ENCODE measurements at places on chromosomes 16 and 17. TPM values are rescaled to one million over a fixed set of nuclear protein-coding genes. Genes with fewer than 3 reads are reported as not detected.

Gene MT1A
- total RNA-seq, result not detected

Gene SOX8
- total RNA-seq, result 6.7 TPM

DNA sequence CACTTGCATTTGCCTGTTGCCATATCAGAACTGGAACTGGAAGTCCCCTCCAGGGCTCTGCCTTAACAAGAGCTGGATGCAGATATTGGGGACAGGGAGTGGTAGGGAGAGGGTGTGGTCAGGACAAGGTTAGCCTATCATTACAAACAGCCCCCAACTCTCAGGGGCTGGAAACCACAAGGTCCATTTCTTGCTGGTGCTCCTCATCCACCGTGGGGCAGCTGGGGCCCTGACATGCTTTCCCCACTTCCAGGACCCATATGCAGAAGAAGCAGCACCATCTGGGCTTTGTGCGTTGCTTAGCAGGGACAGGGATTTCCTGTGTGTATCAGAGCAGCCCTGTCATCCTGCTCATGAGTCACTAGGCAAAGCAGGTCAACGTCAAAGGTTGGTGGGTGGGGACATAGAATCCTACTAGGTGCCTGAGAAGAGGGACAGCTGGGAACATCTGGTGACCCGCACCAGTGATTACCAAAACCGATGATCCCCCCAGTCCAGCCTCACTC is 26.9 kb downstream of the RGS9 start:
- DNase-seq, result no peak
- no peaks in the 10 kb centered on the region for H3K4me1 ChIP-seq
- no peak overlapping the region for H3K27ac ChIP-seq
- peaks cover 4% of the 10 kb centered on the region for H3K27me3 ChIP-seq
- H3K4me3 ChIP-seq, result no peak overlapping the region

GRCh38 chr17:78828470-78829185 is 12.0 kb downstream of the USP36 start:
- H3K4me1 ChIP-seq, result peaks cover 2% of the 10 kb centered on the region
- no peak for DNase-seq
- no peak overlapping the region for H3K4me3 ChIP-seq
- peaks cover 34% of the 10 kb centered on the region for H3K36me3 ChIP-seq

DNA sequence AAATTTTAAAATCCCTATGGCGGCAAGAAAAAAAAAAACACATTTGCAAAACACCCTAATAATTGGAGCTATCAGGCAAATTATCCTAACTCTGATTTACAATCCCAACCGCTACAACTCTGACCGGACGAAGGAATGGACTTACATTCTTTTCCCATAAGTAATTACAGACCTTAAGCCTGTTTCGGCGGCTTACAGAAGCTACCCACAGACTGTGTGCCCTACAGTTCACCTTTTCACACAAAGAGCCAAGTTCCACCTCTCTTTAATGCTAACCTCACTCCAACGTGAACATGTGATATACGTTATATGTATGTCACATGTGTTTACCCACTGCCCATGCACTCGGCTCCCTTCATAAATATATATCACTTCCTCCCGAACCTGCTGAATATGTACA is 8.7 kb upstream of the MEAK7 start:
- H3K27ac ChIP-seq, result peak overlapping the region; percentile 33
- H3K4me3 ChIP-seq, result no peak overlapping the region
- H3K4me1 ChIP-seq, result peaks cover 9% of the 10 kb centered on the region
- H3K27me3 ChIP-seq, result peaks cover 12% of the 10 kb centered on the region

DNA sequence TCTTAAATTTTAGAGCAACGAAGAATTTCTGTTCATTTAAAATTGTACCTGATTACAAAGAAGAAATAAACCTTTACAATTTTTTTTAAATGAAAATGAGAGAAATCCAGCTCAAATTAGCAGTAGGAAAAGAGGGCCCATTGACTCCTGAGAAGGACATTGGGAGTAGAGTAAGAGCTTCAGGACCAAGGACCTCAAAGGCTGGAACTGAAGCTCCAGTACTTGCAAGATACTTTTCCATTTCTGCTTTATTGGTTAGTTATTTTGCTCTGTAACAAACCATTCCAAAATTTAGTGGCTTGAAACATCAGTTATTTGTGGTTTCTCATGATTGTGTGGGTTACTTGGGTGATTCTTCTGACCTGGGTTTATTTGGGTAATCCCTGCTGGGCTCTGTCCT is 165.9 kb downstream of the PRKCB start:
- H3K4me1 ChIP-seq, result no peaks in the 10 kb centered on the region
- DNase-seq, result no peak
- peaks cover 47% of the 10 kb centered on the region for H3K27me3 ChIP-seq
- H3K27ac ChIP-seq, result no peak overlapping the region
- H3K4me3 ChIP-seq, result no peak overlapping the region
- no peaks in the 10 kb centered on the region for H3K36me3 ChIP-seq

GRCh38 chr17:69947027-69947759 is 127.8 kb upstream of the KCNJ16 start:
- no peaks in the 10 kb centered on the region for H3K36me3 ChIP-seq
- no peak for DNase-seq
- H3K27me3 ChIP-seq, result no peaks in the 10 kb centered on the region
- H3K27ac ChIP-seq, result no peak overlapping the region
- H3K4me1 ChIP-seq, result no peaks in the 10 kb centered on the region

All from progenitor cell of endocrine pancreas (in vitro differentiated cells).